ENCODE measurements at places on chromosomes 7 and 10.

- DNase-seq: no peak
These were observed 354.2 kb downstream of the DNAJB6 start for GRCh38 chr7:157690833-157691585.

- DNase-seq: no peak
These were observed 28.1 kb upstream of the ZNF680 start for GRCh38 chr7:64590971-64591370.

DNA sequence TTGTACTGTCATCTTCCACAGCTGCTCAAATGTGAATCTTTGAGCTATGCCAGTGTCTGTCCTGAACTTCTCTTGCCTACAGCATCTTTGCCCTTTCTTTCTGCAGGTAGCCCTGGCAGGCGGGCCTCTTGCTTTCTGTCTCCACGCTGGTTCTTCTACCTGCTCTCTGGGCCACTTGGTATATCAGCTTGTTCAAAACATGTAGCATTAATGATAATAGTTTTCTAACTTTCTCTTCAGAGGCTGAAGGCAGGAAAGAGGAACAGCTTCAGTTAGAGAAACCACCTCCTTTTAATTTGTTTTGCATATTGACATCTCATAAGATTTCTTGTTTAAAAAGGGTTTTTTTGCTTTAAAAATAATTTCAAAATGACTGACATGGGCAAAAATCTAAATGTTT lies 923 bp upstream of the FGL2 start:
- DNase-seq: no peak

GRCh38 chr7:37112876-37113275 lies 335.8 kb downstream of the ELMO1 start:
- no peak for DNase-seq

DNA sequence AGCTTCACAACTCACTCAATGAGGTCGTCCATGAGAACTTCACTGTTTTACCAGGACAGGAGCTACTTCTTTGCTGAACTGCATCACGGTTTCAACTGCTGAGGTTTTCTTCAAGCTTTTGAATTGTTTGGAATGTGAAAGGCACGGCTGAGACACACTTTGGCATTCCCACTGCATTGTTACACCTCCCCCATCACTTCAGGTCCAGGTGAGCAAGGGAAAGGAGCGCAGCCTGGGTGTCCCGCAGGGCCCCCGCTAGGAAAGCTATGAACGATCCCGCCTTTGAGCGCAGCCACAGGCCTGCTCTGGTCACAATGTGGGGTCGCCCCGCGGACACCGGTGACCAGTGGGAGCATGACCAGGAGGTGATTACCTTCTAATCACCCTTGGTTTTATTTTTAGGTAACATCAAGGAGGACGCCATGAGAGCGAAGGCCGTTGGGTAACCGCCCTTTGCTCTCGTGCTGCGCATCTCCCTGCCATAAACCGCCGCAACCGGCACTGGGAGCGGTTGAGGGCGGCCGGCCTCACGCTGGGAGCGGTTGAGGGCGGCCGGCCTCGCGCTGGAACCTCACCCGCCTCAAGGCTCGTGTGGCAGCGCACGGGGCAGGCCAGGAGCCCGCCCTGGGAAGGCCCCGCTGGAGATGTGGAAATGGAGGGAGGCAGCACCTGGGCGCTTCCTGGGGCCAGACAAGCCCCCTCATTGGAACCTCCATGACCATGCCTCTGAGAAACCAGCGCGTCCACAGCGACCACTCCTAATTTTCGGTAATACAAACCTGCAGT lies 50.9 kb upstream of the SGMS1 start:
- DNase-seq: no peak

- DNase-seq: no peak
These were observed 7.1 kb downstream of the ARPC1B start for GRCh38 chr7:99381664-99382075.
